CD4-positive, alpha-beta T cell treated with Interleukin-17A for 1 hour (primary cell): ENCODE measurements at places on chromosomes 1 and 21.

GRCh38 chr1:101002551-101002950, 23.0 kb downstream of the DPH5 start:
- DNase-seq = peak; percentile 17

DNA sequence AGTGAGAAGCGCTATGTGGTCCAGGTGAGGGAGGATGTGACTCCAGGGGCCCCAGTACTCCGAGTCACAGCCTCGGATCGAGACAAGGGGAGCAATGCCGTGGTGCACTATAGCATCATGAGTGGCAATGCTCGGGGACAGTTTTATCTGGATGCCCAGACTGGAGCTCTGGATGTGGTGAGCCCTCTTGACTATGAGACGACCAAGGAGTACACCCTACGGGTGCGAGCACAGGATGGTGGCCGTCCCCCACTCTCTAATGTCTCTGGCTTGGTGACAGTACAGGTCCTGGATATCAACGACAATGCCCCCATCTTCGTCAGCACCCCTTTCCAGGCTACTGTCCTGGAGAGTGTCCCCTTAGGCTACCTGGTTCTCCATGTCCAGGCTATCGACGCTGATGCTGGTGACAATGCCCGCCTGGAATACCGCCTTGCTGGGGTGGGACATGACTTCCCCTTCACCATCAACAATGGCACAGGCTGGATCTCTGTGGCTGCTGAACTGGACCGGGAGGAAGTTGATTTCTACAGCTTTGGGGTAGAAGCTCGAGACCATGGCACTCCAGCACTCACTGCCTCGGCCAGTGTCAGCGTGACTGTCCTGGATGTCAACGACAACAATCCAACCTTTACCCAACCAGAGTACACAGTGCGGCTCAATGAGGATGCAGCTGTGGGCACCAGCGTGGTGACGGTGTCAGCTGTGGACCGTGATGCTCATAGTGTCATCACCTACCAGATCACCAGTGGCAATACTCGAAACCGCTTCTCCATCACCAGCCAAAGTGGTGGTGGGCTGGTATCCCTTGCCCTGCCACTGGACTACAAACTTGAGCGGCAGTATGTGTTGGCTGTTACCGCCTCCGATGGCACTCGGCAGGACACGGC, 2.2 kb downstream of the CELSR2 start:
- DNase-seq = no peak

- DNase-seq = no peak
These were observed at the start of gene ANXA9 for GRCh38 chr1:150981805-150982712. ANXA9 (plus strand) TSS chr1:150982292; CDS start chr1:150983106, 814 bp downstream.

DNA sequence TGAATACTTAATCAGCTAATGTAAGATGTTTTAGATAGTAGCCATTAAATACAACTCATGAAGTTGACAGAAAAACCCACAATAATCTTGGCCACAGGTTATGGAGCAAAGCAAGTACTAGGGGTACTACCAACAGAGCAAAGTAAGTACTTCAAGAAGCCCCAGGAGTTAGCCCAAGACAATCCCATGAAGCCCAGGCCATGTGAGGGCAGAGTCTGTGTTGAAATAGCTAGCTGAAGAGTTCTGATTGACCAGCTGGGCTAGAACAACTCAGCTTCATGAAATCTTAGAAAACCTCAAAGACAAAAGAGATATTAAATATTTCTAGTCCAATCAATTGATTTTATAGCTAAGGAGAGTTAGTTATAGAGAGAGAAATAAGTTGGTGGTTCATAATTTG, 212.9 kb upstream of the HOOK1 start:
- DNase-seq = no peak

- DNase-seq = no peak
These were observed 32.3 kb downstream of the LAMB3 start for GRCh38 chr1:209619696-209620486.
